Activated CD8-positive, alpha-beta memory T cell treated with anti-CD3 and anti-CD28 coated beads, Interleukin-2, amount 50 U/mL, for 48 hours (primary cell): ENCODE measurements at places on chromosomes 5 and 9.

DNA sequence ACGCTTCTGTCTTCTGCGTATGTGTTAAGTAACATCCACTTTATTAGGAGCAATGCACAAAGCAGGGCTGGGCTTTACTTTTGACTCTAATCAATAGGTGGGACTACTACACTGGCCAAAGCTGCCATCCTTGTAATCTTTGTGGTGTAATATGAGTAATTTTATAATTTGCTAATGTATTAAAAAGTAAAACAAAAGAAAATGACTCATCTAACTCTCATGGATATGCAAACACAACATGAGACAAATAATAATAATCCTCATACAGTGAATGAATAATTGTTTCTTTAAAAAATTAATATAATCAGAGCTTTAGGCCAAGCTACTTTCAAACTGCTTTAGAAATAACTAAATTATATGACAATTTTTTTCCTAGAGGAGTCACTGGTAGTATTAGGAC, 90.7 kb downstream of the NR3C1 start:
- DNase-seq: no peak

- no peak for DNase-seq
Observed at GRCh38 chr5:135147294-135148090, 113.5 kb upstream of the PITX1 start.

GRCh38 chr5:176929654-176930053, 30.5 kb upstream of the HK3 start:
- DNase-seq: no peak

GRCh38 chr9:69546265-69546664, 125.9 kb downstream of the APBA1 start:
- DNase-seq: no peak

DNA sequence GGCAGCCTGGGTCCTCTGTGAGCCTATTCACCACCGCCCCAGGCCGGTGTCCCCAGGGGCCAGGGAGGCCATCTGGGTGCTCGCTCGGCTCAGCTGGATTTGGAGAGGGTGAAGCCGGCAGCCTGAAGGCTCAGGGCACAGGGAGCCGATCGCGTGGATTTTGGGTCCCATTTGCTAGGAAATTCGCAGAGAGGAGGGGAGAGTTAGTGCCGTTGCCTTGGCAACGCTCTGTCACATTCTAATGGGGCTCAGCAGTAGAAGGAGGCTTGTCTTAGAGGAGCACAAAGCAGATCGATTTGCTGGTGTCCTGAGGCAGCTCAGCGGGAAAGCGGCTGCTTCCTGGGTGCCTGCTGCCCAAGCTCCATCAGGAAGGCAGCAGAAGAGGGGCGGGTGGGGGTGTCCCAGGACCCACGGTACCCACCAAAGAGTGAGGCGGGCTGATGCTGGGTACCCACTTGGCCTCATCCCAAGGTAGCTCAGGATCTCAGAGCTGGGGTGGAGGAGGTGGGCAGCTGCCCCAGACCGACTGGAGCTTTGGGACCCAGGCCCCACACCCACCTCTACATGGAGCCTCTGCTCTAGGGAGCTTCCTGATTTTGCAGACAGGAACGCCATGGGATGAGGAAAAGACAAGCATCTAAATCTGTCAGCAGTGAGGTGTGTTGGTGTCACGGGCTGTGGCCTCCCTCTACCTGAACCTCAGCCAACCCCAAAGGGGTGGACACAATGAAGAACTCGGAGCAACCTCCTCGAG, 17.1 kb upstream of the OLFM1 start:
- DNase-seq: no peak

- no peak for DNase-seq
Observed at GRCh38 chr9:137365056-137365455, 57.9 kb downstream of the EXD3 start.

- no peak for DNase-seq
Observed at GRCh38 chr9:7227951-7228350, 470.2 kb downstream of the KDM4C start.
